Activated CD8-positive, alpha-beta memory T cell treated with anti-CD3 and anti-CD28 coated beads, Interleukin-2, amount 10 ng/mL, durations not matched to agents 7 days and 5 days (primary cell): ENCODE measurements at places on chromosomes 1 and 21.

GRCh38 chr21:33246963-33247362 lies 17.2 kb downstream of the IFNAR2 start:
- DNase-seq, result no peak

DNA sequence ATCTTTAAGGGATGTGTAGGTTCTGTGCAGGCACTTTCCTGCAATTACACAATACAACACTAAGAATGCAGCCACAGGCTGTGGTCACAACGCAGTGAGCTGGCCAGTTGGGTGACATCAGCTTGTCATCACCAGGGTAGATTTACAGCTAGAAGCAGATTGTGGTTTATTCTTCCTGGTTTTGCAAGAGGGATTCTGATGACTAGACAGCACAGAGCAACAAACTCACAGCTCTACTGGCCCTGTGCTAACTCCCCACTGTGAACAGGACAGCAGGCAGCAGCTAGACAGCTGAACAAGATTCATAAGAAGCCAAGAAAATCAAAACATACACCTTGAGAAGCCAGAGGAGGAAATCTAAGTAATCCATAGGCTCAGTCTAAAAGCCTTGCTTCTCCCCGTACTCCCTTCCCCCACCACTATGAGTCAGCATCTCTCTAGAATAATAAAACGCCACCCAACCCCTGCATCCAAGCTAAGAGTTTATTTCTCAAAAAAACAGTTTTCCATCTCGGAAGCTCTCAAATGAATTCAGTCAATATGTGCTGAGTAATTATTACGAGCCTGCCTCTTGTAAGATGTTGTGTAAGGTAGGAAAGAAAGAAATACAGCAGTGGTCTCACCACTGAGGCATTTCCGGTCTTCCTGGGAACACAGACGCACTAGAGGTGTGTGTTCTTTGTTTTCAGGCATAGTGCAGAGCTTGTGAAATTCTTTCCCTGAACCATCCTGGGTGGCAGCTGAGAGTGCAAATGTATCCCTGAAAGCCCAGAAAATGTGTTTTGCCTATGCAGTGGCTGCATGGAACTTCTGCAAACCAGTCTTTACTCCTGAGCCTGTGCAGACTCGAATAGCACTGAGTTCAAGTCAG lies 162.8 kb downstream of the NTPCR start:
- peak; percentile 90 for DNase-seq

GRCh38 chr1:183234660-183235476 lies 48.8 kb downstream of the LAMC2 start:
- DNase-seq, result no peak

GRCh38 chr1:186442651-186443375 lies 18.1 kb downstream of the PDC start:
- no peak for DNase-seq

DNA sequence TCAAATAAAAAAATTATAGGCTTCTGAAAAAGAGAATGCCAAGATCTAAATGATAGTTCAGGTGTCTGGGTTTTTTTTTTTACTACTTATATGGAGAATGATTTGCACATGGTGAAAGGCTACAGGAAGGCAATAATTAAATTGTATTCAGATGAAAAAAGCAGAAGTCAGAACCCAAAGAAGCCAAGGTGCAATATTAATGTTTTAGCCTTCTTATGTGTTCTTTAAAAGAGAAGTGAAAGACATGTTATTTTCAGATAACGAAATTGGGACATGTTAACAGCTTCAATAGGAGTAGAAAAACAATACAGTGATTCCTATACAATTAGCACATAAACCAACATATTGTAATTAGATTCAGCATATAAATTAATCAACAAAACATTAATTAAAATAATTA lies 452.9 kb upstream of the PRMT6 start:
- DNase-seq, result no peak

DNA sequence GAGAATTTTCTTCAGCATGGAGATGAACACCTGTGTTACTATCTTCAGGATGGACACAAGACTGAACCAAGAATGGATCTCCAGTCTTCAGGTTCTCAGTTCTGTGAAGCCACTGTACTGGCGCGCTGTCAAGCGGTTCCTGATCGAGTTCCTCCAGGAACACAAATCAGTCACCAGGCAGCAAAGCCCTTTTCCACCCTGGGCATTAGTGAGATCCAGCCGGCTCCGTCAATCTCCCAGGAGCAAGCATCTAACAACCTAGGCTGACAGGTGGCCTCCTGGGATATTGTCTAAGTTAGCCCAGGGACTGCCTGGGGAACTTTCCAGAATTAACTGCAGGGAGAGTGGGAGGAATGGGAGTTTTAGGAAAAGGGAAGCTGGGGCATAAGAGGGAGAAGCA lies 9.7 kb upstream of the IGFN1 start:
- DNase-seq, result no peak

DNA sequence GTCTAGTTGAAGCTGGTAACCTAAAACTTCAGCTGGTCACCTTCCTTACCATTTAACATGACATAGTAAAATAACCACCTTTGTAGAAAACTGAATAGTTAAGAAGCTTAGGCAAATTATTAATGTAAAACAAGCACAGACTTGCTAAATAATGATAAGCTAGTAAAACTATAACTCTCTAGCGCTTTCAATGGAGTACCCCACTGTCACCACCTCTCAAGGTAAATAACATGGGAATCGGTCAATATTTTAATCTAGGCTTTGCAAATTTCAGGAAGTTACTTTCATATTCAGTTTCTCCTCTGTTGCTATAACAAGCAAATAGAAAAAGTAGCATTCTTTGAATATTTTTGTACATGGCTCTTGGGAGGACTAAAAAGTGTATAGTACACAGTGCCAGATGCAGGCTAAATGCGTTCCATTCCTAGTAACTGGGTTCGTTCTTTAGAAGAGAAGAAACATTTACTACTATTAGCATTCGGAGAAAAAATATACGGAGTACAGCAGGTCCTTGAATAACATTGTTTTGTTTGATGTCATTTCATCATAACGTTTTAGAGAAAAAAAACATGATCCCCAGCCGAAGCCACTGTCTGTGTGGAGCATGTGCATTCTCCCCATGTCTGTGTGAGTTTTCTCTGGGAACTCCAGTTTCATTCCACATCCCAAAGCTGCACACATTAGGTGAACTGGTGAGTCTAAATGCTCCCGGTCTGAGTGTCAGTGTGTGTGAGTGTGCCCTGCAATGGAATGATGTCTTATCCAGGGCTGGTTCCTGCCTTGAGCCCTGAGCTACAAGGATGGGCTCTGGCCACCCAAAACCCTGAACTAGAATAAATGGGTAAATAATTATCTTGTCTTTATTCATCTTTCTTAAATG lies 52.5 kb downstream of the EPRS1 start:
- no peak for DNase-seq

DNA sequence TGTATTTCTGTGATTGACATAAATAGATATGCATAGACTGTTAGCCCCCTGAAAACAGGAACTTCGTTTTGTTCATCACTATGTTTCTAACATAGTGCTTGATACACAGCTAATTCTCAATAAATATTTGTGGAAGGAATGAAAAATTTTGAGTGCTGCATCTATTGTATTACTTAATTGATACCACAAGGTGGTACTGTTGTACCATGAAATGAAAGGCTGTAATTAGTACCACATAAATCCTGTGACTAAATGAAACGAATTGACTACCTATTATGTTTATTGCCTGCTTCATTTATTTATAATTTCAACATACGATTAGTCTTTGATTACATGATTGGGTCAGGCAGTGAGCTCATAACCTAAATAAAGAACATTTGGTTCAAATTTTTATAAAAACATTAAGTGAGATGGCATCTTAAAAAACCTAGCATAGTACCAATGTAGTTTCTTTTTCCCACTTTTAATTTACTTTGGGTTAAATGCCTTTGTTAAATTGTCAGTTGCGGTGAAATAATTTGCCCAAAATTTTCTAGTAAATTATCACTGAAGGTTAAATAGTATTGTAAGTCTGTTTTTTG lies 15.0 kb upstream of the TGFB2 start:
- no peak for DNase-seq

DNA sequence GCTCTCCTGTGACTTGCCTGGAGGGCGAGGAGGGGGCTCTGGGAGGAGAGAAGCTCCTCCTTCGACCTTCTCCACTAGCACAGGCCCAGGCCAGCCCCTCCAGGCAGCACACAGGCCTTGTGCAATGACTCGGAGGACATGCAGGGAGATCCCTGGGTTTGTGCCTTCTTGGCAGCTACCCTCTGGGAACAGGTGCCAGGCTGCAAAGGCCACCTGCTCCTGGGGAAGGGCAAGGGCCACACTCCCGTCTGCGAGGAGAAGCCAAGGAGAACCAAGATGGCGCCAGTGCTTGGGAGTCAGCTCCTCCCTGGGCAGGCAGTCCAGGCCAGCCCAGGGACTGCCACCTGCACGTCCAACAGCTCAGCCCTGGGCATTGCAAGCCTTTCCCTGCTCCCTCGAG lies 15.3 kb downstream of the CASZ1 start:
- DNase-seq, result no peak

DNA sequence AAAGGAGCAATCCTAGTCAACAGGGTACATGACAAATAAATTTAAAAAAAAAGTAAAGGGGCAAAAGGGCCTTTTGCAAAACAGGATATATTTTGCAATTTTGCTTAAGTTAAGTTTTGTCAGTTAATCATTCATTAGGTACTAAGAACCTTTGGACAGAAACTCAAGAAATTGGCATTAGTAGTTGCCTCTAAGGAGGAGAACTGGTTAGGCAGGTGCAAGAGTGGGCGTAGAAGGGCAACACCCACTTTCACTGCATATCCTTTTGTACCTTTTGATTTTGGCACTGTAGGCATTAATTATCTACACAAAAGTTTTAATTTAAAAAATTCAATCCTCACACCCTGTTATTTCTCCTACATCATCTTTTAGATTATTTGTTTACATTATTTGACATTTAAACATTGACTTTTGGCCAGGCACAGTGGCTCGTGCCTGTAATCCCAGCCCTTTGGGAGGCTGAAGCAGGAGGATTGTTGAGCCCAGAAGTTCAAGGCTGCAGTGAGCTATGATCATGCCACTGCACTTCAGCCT lies 4.3 kb downstream of the DDAH1 start:
- no peak for DNase-seq

- DNase-seq, result no peak
These were observed 185.8 kb downstream of the PCP4 start for GRCh38 chr21:40053007-40053406.

- no peak for DNase-seq
These were observed 73.1 kb downstream of the MATN1 start for GRCh38 chr1:30650038-30650967.

- DNase-seq, result peak; percentile 57
These were observed 105.4 kb downstream of the SLC45A1 start for GRCh38 chr1:8423269-8423691.

- no peak for DNase-seq
These were observed 31.3 kb downstream of the SMAP2 start for GRCh38 chr1:40404670-40405462.

- DNase-seq, result peak; percentile 57
These were observed 663 bp downstream of the CAMTA1 start for GRCh38 chr1:6785728-6786505.

GRCh38 chr1:203379825-203380224 lies 28.9 kb upstream of the FMOD start:
- no peak for DNase-seq

GRCh38 chr1:155008015-155008941 lies 5.7 kb downstream of the ZBTB7B start:
- no peak for DNase-seq

- DNase-seq, result no peak
These were observed 24.1 kb upstream of the NFASC start for GRCh38 chr1:204846546-204846945.

DNA sequence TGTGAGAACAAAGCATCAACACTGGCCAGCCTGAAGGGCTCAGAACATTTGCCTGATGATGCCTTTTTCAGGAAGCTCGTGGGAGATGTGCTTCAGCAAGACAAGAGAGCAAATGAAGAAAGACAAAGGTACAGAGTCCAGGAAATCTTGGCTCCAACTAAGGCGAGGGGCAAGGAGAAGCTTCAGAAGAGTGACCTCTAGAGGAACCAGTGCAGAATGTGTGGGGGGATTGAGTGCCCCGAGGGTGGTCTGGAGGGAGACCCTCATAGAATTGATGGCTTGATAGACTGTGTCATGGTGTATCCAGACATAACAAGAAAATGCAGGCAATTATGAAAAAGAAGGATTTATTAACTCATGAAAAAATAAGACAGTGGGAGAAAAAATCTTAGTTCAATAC lies 15.3 kb upstream of the NLRP3 start:
- DNase-seq, result no peak

GRCh38 chr1:183812686-183813569 lies 8.0 kb downstream of the RGL1 start:
- DNase-seq, result no peak

DNA sequence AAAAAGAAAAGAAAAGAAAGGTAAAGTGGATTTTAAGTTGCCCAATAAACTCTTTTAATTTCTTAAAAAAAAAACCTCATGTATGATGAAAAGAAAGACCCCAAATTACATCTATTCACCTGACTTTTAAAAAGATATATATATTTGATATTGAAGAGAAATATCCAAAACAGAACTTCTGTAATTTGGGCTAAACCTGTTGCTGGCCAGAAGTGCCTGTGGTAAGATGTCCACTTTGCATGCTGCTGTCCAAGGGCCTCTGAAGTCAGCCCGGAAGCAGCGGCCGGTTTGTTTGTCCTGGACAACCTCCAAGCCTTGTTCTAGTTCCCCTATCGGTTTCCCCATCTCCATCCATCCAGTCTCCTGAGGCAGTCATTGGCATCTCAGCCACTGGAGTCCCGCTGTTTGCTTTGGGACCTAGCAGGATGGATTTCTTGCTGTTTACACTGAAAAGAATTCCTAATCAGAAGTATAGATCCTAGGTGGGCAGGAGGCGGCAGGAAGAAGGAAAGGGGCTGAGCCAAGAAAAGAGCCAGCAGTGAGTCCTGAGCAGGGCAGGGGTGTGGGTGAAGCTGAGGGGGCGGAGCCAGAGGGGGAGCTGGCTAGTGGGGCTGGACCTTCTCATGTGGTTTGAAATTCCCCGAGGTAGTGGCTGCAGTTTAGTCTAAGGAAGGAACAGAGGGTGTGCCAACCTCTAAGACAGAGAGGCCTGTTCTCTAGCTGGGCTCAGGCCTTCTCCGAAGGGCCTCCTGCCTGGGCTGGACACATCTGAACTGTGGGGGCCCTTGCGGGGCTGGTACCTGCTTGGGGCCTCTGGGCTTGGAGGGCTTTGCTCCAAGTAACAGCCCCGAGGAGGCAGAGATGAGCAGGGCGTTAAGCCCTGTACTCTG lies 3.3 kb downstream of the NCMAP start:
- DNase-seq, result no peak
